ENCODE measurements at places on chromosomes 7 and 10. TPM values are rescaled to one million over a fixed set of nuclear protein-coding genes. Genes with fewer than 3 reads are reported as not detected.

IMMP2L gene
- total RNA-seq: 20.5 TPM

EPO gene
- total RNA-seq: not detected

CHRM2 gene
- total RNA-seq: not detected

GIMAP5 gene
- total RNA-seq: 45.9 TPM

PRSS2 gene
- total RNA-seq: not detected

TRIM74 gene
- 1.1 TPM for total RNA-seq

FAM13C gene
- not detected for total RNA-seq

HECW1 gene
- total RNA-seq: not detected

ZNF804B gene
- total RNA-seq: not detected

FAM107B gene
- 138 TPM for total RNA-seq

TMEM196 gene
- not detected for total RNA-seq

ELN gene
- total RNA-seq: not detected

GJD4 gene
- total RNA-seq: not detected

SEMA3C gene
- not detected for total RNA-seq

SPDYE9 gene
- total RNA-seq: not detected

CALHM2 gene
- total RNA-seq: 21.6 TPM

TMEM130 gene
- total RNA-seq: not detected

AGR2 gene
- not detected for total RNA-seq

OR9A2 gene
- not detected for total RNA-seq

ELOVL3 gene
- total RNA-seq: 0.21 TPM

NEUROG3 gene
- not detected for total RNA-seq

ITGB8 gene
- total RNA-seq: not detected

RNLS gene
- total RNA-seq: 4.0 TPM

LRRN3 gene
- 4.4 TPM for total RNA-seq

CASTOR2 gene
- 3.9 TPM for total RNA-seq

ANKRD2 gene
- total RNA-seq: not detected

SH2D4B gene
- not detected for total RNA-seq

GRID1 gene
- not detected for total RNA-seq

GIMAP4 gene
- 128 TPM for total RNA-seq

ZNF438 gene
- 3.7 TPM for total RNA-seq

All from activated CD4-positive, alpha-beta memory T cell treated with anti-CD3 and anti-CD28 coated beads for 36 hours (primary cell).